ENCODE measurements at places on chromosomes 16 and 17.

- DNase-seq, result no peak
Observed at GRCh38 chr16:10612649-10613179, 32.3 kb upstream of the EMP2 start.

DNA sequence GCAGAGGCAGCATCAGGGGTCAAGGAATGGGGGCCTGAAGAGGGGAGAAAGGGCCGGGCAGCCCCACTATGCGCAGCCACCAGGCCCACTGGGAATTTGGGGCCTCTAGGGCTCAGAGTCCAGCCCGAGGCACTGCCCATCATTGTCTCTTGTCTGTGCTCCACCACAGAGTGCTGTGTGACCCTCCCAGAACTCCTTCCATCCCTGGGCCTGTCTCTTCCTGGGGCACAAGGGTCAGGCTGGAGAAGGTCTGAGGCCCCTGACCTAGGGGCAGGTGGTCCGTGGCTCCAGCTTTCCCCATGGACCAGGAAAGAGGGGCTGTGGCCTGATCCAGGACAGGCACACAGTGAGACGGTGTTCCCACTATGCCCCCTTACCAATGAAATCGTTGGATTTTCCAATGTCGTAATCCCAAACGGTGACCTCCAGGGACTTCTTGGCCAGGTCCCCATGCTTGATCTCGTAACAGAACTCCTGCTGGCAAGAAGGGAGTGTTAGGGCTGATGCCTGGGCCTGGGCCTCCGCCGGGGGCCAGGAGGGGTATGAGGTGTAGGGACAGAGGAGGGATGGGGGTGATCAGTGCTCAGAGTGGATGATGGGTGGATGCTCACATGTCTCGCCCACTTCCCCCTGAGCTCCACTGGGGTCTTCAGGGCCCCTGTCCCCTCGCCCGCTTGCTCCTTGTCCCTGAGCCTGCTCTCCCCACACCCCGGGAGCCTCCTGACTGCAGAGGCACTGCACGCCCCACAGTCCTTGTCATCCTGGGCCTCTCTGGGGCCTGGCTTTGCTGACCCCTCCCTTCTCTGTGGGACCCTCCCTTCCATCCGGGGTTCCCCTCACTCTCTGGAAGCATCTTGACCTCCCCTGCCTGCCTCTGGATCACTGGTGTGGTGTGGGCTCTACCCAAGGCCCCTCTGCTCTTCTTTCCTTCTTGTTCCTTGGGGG is 10.7 kb downstream of the SCGB1C2 start:
- no peak for DNase-seq

- DNase-seq, result no peak
Observed at GRCh38 chr17:72004611-72005331, 116.0 kb upstream of the SOX9 start.

DNA sequence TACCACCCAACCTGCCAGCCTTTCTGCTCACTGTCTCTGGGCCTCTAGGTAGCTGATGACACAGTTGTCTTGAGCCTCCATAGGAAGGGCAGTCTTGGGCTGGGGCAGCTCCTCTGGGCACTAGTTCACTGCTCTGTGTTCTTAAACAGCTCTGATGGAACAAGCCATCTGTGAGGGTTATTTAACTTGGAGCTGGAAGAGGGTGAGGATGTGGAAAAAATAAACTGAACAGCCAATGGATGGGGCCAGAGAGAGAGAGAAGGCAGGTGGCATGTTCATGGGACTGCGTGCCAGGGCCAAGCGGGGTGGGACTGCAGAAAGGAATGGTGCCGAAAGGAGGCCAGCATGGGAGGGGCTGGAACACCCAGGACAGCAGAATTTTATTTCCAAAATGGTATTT is 52.6 kb downstream of the HIC1 start:
- no peak for DNase-seq

DNA sequence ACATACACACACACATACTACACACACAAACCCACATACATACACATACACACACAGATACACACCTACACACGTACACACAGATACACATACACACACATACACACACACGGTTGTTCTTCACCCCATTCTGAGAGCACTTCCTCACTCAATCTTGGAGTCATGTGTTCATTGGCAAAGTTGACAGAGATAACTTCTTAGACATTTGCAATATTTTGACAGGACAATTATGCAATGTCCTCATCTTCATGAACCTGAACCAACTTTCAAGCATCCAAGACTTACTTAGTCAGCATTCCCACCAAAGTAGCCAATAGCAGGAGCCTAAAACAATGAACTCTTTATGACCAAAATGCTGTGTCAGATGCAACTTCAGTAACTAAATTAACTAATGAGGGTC is 77.1 kb upstream of the DNAH17 start:
- DNase-seq, result no peak

DNA sequence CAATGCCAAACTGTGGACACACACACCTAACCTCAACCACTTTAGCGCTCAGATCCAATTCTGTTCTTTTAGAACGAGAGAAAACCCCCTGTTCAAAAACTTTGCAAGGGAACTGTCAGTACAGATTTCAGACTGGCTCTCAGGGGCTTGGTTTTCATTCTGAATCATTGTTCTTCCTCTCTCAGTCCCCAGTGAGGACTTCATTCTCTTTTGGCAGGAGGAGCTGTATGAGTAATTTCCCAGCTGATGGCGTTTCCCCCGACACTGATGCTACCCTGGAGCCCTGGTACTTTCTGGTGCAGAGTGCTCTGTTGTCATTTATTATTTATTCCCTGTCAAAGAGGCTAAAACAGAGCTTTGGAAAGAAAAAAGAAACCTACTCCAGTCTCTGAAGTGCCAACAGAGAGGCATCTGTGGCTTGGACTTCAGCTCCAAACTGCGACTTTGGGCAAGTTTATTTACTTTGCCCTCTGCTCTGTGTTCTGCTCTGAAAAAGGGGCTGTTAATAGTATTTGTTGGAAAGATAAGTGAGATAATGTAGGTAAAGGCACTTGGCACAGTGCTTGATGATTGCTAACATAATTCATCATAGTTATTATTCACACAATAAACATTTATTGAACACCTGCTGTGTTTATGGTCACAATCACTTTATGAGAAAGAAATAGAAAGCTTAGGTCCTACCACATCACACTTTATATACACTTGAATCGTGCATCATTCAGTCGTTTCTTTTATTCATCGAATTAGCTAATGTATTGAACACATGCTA is 28.3 kb downstream of the ETV4 start:
- DNase-seq, result no peak

- DNase-seq, result no peak
Observed at GRCh38 chr16:65981057-65981456, 385.4 kb upstream of the CDH5 start.

DNA sequence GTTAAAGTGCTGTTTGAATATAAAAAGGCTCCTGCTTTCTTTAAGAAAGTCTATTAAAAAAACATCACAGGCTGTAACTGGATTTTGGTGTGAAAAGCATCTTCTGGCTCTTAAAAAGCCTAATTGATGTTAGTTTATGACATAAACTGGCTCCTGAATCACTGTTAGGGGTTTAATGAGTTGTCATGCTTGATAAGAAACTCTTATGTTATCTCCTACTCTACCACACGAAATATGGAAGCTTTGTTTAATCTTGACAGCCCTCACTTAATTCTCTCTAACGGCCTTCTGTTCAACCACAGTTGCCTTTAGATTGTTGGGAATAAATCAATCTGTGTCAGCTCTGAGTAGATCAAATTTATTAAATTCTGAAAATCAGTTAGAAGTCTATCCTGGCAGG is 51.5 kb downstream of the CPPED1 start:
- DNase-seq, result no peak

DNA sequence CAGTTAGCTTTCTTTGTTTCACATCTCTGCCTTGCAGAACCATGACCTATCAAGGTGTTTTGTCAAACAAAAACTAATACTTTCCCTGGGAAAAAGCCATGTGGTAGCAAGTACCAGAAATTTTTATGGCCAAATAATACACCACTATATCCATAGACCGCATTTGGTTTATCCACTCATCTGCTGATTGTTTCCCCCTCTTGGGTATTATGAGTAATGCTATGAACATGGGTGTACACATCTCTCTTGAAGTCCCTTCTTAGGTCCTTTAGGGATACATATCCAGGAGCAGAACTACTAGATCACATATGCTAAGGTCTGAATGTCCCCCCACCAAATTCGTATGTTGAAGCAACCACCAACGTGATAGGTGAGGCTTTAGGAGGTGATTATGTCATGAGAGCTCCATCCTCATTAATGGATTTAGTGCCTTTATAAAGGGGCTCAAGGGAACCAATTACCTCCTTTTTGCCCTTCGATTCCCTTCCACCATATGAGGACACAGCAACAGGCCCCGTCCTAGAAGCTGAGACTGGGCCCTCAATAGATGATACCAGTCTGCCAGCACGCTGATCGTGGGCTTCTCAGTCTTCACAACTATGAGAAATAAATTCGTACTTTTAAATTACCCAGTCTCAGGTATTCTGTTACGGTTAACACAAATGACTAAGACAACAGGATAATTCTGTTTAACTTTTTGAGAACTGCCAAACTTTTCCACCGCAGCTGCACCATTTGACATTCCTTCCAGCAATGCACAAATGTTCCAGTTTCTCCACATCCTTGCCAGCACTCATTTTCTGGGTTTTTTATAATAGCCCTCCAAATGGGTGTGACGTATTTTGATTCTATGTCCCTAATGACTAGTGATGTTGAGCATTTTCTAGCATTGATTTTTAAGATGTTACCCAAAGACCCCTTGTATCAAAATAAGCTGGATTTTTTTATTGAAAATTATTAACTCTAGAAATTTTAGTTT is 30.0 kb downstream of the SIAH1 start:
- DNase-seq, result no peak

DNA sequence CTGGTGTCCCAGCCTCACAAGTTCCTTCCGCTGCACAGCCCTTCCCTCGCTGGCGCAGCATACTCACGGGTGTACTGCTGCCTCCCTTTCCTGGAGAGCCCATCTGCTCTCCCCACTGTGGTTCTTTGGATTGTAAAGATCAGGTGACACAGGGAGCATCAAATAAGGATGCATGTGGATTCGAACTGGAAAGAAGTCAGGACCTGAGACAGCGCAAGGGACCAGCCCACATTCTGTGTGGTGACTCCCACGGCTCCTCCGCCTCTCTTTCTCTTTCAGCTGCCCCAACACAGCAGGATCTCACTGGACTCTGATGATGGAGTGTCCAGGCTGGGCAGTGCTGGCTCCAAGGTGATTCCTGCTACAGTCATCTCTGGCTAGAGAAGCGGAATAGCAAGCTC is 8.1 kb downstream of the LDAF1 start:
- no peak for DNase-seq

DNA sequence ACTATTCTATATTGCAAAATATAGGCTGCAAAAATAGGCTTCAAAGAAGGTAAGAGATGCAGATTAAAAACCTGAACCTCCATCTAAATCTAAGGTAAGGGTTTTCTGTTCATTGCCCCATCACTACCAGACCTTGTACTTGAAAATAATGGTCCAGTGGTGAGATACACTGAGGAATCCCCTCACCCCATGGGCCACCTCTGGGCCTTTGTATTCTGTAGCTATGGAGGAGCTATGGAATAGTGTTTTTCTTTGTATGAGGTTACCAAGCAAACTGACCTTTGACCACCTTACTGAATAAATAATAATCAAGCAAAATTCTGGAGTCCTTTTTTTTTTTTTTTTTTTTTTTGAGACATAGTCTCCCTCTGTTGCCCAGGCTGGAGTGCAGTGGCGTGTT is 4.8 kb upstream of the UBE2Z start:
- DNase-seq, result no peak

DNA sequence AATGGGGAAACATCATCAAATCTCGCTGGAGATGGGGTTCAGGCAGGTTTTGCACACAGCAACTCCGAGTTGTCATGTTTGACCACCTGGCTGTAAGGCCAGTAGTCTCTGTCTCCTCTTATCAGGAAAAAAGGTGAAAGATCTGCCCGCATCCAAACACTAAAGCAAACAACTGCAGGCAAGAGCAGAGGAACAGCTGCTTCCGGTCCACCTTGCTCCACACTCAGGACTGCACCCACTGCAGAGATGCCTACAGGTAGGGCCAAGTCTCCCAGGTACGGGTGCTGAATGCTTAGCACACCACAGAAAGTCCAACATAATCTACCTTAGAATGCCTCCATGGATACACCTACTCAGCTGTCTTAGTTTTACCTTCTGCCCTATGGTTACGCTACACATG is 7.3 kb downstream of the TEX2 start:
- no peak for DNase-seq

DNA sequence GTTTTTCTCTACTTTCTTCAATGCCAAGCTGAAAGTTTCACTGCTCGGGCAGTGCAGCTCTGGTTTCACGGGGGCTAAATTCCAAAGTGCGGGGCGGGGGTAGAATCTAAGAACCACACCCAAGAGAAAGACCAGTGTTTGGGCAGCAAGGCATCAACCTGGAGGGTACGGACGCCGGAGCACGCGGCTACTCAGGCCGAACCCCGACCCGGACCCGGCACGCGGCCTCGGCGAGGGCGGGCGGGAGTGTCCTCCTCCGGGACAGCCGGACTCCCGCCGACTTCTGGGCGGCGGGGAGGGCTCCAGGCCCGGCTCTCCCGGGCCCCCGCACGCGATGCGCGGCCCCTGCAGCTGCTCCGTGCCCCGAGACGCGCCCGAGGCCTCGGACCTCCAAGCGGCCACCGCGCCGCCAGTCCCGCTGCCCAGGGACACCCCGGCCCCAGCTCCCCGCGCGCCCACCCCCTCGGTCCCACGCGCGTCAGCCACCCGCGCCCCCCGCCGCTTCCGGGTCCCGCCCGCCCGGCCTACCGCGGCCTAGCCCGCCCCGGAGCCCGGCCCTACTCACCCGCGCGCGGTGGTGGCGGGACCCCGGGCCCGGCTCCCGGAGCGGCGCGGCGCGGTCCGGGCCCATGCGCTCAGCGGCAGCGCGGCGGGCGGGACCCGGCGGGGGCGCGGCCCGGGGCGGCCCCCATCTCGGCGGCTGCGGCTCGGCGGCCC is 561 bp downstream of the AXIN1 start:
- no peak for DNase-seq

- no peak for DNase-seq
Observed at GRCh38 chr17:82394278-82394677, 22.7 kb downstream of the UTS2R start.

DNA sequence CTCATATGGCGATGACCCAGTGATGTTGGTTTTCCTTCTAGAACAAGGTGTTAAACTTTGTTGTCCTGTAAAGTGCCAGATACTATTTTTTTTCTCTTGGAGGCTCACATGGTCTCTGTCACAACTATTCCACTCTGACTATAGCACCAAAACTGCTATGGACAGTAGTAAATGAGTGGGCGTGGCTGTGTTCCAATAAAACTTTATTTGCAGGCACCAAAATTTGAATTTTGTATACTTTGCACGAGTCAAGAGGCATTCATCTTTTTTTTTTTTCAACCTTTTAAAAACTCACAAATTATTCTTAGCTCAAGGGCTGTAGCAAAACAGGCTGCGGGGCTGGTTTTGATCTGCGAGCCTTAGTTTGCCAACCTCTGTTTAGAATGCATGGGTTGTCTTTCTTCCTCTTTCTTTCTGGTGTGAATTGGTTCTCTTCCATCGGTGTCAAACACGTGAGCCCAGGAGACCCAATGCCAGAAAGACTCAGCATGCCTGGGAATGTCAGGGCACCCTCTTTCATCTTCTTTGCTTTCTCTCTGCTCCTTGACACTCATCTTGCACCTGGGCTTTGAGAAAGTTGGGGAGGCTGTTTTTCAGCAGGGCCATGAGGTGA is 2.1 kb downstream of the SYT17 start:
- DNase-seq, result no peak

GRCh38 chr17:1724869-1725641 is 551 bp downstream of the WDR81 start:
- DNase-seq, result no peak

GRCh38 chr16:9657641-9658040 is 524.6 kb downstream of the GRIN2A start:
- no peak for DNase-seq
